ENCODE measurements at places on chromosomes 6 and 20.

DNA sequence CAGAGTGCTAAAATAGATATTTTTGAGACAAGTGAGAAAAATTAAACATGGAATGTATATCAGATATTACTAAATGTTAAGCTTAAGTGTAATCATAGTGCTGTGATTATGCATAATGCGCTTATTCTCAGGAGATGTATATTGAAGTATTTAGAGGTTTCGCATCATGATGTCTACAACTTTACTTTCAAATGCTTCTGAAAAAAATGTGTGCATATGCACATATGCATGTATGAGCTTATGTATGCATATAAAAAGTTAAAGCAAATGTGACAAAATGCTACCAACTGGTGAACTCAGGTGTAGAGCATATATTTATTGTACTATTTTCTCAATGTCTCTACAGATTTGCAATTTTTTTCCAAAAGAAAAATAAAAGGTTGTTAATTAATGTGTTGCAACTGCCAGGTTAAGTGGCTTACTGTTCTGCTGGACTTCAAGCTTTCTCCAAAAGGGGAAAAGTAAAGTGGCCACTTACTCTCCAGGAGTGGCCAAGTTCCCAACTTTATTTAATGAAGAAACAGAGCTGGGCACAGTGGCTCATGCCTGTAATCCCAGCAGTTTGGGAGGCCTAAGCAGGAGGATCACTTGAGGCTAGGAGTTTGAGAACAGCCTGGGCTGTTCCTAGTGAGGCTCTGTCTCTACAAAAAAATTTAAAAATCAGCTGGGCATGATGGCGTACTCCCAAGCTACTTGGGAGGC is 48.9 kb downstream of the B4GALT5 start:
- no peak for DNase-seq

DNA sequence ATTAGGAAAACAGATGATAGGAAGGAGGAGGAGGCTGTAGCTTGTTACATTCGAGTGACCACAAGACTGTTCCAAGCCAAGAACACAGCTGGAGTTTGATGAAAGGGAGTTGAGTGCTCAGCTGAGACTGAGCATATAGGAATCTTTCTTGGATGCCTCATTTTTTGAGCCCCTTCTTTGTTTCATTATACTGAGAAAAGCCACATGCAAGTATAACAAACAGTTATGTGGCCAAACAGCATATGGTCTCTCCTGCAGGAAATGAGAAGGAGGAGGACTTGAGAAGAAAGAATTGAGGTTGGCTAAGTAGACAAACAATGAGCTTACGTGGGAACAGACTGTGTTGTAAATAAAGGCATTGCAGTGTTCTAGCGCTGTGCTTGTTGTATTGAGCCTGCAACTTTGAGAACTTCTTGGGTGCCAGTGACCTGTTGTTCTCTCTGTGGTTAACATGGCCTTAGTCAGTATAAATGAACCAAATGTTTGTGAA is 78.3 kb downstream of the AKAP7 start:
- no peak for DNase-seq

- DNase-seq = no peak
Measured at GRCh38 chr20:49821870-49822331, 9.3 kb downstream of the SLC9A8 start.

DNA sequence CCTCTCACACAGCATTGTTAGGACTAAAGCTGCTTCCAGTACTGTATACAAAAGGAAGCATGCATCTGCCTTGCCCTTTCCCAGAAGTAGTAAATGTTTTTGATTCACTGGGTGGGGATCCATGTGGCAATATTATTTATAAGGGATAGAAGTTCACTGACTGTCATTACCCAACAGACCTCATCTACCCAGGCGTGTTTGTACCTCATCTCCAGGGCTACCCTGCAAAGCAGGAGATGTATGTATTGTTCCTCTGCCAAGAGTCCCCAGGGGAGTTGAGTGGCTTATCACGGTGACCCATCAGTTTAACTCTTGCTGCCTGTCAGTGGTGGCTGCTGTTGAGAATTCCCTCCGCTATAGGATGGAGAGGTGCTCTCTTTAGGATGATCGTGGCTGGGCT is 42.5 kb downstream of the SLC24A3 start:
- DNase-seq = no peak

DNA sequence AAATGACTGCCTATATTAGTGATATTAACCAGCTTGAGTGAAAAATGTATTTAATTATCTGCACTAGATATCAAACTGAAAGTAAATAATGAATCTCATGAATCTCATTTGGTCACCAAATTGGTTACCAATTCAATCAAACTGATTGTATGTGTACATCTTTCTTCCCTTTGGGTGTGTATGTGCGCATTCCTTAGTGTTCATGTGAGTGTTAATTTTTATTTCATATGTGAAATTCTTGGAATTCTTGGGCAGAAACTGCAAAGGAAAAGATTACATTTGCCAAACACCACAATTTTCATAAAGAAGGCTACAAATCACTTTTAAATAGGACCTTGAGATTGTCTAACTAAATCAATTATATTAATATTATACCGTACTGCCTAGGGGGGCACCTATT is 648.4 kb upstream of the MARCKS start:
- no peak for DNase-seq
